ENCODE measurements at places on chromosomes 3 and 15.

DNA sequence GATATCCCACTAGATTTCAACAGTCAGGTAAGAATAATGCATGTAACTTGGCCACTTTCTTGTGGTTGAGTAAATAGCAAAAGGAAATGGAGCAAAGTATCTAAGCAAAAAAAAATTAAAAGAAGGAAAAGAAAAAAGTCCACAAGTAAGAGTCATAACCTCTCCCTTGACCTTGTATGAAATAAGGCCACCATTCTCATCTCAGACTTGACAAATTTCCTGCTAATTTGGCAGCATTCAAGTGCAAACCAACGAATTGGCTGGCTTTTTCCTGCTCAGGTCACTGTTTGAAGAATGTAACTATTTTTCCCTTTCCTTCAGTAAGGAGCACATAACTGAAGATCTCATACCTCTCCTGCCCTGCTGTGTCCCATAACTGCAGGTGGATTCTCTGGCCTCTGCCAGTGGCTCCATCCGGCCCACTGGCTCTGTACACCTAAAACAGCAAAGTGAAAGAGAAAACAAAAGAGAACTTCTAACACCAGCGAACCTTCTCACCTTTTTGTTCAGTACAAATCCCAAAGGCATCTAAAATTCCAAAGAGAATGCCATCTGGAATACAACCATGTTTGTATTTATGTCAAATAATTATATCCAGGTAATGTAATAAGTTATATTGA, 33.4 kb upstream of the RSL24D1 start:
- DNase-seq: no peak

DNA sequence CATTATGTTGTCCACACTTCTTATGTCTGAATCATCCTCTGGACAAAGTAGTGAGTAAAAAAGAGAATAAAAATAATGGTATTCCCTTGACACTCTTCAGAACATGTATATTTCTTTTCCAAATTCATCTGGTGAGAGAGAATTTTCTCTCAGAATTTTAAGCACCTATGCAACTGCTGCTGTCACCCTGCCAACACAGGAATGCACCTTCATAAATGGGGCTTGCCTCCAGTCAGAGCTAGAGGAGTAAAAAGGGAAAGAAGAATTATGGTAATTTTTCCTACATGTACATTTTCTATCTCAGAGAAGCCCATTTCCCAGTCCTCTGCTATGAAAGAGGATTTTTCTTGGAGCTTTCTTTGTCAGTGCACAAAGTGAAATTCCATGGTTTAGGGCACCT, 92.2 kb upstream of the ALCAM start:
- no peak for DNase-seq

DNA sequence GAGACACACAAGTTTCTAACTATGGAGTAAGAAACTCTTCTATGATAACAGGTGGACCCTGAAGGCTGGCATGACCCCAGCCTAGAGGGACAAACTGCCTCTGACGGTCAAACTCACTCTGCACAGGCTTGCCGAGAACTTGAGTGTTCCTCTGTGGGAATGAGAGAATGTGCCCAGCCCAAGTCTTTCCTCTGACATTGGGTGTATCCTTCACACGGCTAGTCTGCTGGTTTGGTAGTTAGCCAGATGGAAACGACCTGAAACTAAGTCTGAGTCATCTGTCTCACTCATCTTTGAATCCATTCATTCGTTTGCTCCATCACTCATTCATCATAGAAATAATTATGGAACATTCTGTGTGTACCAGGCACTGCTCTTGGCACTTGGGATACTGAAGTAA, 198.4 kb downstream of the ATP10A start:
- no peak for DNase-seq

DNA sequence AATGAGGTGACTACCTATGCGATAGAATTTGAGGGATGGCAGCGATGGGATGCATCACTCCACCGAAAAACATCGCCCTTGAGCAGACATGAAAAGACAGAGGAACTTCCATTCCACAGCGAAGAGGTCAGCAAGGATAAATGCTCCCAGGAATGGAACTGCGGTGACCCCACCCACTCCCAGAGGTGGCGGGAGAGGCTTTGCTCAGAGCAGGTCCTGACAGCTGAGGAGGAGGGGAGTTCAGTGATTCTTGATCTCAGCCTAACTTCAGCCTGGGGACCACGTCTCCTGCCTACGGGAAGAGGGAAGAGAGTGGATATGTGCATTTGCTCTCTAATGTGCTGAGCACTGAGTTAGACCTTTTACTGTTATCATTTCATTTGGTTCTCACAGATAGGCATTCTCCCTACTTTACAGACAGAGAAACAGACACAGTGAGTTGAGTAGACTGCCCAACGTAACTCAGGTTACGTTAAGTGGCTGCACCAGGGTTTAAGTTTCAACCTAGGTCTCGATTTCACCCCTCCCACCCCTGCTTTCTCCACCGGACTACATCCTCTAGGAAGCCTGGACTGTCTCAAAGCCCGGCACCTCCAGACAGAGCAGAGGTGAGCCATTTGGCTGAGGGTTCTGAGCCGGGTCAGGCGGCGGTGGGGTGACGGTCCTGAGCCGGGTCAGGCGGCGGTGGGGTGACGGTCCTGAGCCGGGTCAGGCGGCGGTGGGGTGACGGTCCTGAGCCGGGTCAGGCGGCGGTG, 170.0 kb downstream of the RAB11A start:
- DNase-seq: no peak

DNA sequence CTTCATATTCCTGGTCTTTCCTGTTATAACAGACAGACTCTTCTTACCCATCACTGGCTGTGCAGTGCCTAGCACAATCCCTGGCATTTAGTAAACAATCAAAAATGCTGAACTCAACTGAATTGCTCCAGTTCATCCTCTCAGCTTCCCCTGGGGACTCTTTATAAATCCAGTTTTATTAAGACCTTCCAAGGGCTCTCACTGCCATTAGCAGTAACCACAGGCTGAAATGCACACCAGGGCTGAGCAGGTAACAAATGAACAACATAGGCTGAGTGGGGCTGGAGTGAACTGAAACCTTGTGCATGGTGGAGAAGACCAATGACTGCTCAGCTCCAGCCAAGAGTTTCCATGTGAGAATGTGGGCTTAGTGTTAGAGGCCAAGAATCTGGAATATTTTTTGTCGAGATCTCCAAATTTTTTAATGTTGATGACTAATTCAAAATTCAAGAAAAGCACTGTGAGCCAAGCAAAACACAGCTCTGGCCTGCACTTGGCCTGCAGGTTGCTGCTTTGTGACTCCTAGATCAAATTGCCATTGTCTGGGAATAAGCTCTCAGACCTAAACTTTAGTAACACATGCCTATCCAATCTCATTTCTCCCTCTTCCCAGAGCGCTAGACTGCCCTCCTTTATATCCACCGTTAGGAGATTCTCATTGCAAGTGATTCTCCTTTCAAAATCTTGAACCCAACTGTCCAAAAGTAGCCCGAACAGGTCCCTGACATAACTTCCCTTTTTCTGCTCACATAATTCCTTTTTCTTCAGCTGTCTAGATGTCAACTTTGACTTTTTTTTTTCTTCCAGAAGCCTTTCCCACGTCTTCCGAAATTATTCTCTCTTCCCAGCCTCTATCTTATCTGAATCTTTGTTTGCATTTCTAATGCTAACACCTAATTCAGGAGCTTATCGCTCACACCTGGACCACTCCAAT, 7.4 kb downstream of the SQOR start:
- no peak for DNase-seq

DNA sequence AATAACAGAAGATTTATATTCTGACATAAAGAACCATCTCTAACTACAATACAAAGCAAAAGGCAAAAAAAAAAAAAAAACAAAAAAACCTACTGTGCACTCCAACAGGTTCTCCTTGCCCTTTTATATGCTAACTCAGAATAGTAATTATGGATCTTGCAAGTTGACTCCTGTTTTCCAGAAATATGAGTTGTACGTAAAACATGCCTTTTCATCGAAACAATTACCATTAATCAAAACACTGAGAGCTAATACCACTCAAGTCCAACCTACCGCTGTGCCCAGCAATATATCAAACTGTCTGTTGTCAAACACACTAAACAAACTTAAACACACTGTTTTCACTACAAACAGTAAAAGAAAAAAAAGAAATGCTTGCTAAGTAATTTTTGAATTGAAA, 389.8 kb downstream of the TBC1D5 start:
- DNase-seq: no peak

GRCh38 chr3:47588587-47588986, 9.9 kb upstream of the CSPG5 start:
- no peak for DNase-seq

DNA sequence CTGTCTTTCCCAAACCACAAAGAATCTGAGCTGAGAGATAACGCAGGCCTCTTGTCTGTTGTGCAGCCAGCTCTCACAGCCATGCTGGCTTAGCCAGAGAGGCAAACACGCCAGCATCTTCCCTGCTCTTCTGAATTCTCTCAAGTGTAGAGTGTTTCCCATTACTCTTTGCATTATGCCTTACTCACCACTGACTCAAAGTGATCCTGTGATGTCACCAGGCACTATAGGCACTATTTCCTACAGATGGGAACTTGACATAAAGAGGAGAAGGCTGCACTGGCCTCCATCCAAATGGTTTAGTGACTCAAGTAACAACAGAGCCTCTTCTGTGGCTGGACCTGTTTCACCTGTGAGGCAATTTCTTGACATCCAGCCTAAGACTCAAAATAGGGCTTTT, 44.4 kb downstream of the PDZRN3 start:
- DNase-seq: no peak

GRCh38 chr3:16060945-16061344, 113.5 kb upstream of the GALNT15 start:
- DNase-seq: no peak

- no peak for DNase-seq
Observed at GRCh38 chr15:33194237-33194636, 277 bp downstream of the FMN1 start.

DNA sequence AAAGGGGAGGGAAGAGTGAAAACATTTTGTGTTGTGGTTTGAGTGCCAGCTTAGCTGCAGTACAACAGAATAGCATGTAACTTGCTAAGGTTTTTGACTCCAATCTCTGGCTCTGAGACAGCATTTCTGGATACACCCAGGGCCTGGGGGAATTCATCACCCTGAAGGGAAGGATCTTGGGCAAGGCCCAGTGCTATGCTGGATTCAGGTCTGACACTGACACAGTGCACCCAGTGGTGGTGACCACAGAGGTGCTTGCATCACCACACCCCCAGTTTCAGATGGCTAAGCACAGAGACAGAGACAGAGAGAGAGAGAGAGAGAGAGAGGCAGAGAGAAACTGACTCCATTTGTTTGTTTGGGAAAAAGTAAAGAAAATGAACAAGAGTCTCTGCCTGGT, 74.1 kb upstream of the KBTBD8 start:
- DNase-seq: no peak

GRCh38 chr15:70243686-70244540, 146.2 kb upstream of the TLE3 start:
- no peak for DNase-seq
